GM12891 (cell line): ENCODE measurements at places on chromosomes 3 and 15.

- DNase-seq, result no peak
Observed at GRCh38 chr15:29968895-29969561, 113.7 kb upstream of the GOLGA8J start.

DNA sequence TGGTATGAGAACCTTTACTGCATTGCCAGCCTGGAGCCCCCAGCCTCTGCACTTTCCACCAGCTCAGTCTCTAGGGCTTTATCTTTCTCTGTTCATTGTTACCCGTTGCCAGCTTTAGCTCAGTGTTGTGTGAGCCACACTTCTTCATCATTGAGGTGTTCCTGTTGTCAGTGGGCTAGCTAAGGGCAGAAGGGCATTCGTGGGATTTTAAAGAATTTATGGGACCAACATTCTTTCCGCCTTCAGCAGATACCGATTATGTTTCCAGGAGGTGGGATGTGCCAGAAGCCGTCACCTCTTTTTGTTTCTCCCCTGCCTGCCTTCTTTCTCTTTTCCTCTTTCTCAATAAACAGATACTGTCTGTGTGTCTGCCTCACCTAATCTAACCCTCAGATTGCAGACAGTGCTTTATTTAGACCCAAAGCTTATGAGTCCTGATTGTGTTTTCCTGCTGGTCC, 64.5 kb downstream of the PGPEP1L start:
- no peak for DNase-seq

DNA sequence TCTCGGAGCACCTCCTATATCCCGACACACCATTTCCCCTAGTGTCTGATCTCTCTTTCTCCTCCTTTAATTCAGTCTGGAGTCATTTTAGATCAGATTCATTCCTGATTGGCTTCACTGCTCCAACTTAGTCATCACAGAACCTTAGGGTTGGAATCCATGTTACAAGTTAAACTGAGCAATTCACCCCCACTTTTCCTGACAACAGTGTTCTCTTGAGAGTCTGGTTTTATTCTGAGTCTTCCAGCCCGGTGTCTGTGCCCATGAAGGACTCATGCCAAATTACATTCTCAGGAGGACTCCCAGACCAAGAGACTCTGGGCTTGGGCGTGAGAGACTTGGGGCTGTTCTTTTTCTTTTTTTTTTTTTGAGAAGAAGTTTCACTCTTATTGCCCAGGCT, 57.5 kb downstream of the LPP start:
- no peak for DNase-seq

DNA sequence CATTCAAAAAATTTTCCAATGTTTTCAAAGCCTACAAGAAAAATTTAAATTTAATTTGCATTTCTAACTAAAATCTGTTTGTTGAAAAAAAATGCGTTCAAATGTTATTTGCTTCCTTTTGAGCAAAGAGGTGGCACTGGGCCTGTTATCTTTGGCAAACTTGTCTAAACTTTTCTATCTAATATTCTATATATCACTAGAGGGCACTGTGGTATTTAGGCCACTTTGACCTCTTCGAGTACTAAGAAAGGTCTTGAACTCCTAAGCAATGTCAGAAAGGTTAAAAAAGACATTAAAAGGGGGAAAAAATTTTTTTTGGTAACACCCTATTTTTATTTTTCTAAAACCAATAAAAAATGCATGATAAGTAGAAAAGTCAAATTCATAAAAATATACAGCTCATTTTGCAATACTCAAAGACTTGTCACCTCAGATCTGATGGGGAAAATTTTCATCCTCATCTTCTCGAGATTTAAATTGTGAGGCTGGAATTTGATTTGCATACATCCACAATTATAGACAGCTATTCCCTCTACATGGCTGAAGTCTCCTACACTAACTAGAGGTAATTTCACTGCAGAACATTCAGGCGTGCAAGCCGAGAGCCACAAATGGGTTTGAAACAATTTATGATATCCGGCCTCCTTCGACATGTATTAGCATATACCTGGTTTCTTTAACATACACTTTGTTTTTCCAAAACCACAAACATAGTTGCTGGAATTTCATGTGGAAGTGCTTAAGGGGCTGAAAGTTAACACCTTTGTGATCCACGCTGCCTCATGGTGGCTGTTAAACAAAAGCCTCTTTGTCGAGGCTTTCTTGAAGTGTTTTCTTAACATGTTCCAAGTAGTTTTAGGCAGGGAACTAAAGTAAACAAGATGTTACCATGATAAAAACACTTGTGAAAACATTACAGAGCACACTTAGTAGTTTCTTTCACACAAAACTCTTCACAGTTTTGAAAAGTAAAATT, 576.4 kb downstream of the FOXP1 start:
- no peak for DNase-seq

- no peak for DNase-seq
Observed at GRCh38 chr15:79394231-79394630, 37.9 kb upstream of the MINAR1 start.

DNA sequence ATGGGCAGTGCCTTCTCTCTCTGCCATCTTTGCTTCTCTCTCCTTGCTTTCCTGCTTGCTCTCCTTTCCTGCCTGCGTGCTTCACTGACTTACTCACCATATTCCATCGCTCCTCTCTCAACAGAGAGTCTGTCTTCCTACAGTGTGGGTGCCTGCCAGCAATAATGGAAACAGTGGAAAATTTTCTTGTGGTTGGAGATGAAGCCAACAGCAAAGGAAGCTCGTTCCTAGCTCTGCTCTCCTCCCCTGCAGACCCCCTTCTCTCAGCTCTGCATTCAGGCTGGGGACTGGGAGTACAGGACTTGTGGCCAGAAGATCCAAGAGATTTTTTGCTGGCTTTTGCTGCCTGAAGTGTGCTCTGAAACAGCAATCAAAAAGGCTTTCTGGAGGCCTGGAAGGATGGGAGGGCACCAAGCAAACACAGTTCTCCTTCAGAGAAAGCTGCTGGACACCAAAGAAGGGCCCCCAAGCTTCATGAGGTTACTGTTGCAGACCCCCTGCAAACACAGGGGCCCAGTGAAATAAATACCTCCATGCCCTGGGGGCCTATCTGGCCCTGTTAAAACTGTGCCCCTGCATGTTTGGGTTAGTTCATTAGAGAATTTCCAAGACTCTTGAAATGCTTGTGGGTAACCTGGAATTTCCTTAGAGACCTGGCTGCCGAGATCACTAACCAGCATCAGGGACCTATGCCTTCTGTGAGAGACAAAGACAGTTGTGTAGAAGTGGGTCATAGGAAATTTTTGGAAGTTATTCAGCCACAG, 149.9 kb upstream of the RASGRP1 start:
- no peak for DNase-seq

GRCh38 chr15:75720787-75721479, 8.3 kb upstream of the CSPG4 start:
- no peak for DNase-seq

DNA sequence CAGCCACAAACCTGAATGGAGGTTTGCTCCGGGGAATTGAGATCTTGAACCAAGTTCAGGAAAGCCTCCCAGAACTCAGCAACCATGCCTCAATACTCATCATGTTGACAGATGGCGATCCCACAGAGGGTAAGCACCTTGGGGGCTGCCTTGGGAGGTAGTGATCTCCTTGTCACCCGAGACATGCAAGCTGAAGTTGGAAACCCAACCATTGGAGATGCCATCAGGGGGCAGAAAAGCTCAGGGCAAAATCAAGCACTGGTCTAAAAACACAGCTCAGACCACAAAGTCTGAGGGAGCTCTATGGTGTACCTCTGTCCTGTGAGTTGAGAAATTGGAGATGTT, 5.8 kb downstream of the ITIH1 start:
- DNase-seq, result no peak

DNA sequence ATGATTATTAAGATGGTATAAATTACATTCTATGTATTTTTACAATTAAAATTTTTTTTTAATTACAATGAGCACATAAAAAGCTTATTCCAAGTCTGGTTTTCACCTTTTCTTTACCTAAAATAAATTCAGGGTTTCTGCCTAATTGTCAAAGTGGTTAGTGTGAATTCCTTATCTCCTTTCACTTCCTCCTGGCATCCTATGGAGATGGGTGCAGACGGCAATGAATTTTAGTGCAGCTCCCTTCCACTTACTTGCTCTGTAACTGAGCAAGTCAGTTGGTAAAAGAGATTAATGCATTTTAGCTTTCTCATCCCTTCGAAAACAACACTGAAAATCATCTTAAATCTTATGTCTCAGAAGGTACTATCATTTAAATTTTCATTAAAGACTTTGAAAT, 13.1 kb downstream of the HDGFL3 start:
- DNase-seq, result no peak

DNA sequence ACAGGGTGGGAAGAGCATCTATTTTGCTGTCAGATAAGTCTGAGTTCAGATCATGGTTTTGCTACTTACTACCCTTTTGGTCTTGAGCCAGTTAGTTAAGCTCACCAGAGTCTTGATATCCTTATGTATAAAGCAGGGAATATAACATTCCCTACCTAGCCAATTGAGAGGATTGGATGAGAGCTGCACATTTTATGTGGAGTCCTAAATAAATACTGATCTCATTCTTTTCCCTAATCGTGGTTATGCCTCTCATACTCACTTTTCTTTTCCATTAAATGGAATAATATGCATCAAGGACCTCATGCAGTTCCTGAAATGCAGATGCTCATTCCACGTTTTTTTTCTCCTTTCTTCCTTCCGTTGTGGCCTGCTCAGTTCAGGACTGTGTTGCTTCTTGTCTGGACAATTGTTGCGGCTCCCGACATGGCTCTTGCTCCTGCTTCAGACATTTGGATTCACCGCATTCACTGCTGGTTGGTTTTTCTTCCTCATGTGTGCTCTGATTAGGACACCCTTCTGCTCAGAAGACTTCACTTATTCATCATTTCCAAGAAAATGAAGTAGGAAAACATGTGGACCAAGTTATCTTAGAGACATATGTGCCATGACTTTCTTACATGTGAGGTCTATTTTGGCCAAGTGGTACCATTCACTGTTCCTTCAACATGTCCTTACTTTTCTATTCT, 90.2 kb downstream of the NFKBIZ start:
- DNase-seq, result no peak

DNA sequence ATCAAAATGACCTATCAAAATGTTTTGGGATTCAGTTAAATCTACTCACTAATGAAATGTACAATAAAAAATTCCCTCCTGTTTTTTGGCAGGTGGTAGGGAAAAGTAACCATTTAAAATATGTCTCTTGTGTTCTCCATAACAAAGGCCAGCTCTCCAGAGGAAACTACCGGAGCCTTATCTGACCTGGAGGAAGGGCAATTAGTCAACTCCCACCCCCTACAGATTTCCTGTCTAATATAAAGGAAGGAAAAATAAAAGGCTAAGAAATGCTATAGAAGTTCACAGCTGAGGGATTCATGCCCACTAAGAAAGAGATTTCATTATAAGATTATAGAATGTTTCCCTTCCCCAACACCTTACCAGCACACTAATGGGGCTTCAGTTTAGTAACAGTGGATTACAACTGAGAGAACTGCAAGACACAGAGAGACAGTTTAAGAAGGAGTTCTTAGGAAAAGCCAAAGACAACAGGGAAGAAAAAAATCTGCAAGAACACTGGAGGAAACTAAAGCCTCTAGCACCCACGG, 376.5 kb upstream of the KCNMB2 start:
- no peak for DNase-seq

DNA sequence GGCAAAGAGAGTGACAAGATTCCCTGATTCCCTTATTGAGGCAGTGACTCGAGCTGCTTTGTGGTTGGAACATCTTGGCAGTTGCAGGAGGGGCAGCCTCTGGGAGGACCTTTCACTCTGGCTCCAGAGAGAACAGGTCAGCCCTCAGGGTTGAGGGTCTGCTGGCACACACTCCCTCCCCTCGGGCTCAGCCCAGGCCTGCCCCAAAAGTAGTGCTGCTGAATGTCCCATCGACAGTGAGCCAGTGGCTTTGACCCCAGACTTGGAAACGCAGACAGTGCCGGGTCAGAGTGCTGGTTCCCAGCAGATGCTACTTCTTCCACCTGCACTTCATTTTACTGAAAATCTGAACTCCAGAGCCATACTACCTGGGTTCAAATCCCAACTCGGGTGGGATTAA, 25.6 kb upstream of the ATP2B2 start:
- no peak for DNase-seq

- DNase-seq, result no peak
Observed at GRCh38 chr3:156598413-156598812, 43.5 kb upstream of the SSR3 start.

DNA sequence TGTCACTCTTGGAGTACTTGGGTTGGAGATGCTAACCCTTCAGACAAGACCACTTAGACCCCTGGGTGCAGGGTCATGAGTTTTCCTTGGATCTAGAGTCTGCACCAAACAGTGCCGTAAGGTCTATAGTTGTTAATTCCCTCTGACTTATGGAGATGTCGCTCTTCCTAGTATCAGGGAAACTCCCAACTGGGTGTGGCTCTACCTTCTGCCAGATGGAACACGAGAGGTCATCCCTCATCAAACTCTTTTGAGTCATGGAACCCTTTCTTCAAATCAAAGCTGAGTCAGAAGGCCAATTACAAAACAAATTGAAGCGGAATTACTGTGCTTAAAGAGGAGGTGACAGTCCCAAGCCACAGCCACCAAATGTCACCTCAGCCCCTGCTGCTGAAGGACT, 514.9 kb upstream of the PROK2 start:
- DNase-seq, result no peak

GRCh38 chr15:95559875-95560394, 770.6 kb upstream of the NR2F2 start:
- no peak for DNase-seq

DNA sequence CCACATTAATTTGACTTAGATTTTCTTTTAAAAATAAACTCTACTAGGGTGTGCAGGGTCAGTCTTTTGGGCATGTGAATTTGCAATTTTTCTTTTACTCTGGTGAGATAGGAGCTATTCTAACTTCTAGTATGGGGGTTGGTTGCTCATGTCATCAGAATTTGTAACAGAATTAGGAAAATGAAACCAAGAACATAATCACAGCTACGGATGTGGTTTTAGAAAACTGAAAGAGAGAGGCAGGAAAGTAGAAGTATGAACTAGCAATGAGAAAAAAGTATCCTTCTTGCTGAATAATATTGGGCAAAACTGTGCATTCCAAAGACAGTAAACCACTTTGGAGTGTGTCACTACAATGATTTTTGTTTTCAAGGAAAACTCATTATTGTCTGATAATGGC, 43.3 kb downstream of the ADPGK start:
- peak; percentile 22 for DNase-seq
